CD4-positive, alpha-beta T cell treated with Interleukin-17A for 1 hour (primary cell): ENCODE measurements at places on chromosomes 6 and 20.

DNA sequence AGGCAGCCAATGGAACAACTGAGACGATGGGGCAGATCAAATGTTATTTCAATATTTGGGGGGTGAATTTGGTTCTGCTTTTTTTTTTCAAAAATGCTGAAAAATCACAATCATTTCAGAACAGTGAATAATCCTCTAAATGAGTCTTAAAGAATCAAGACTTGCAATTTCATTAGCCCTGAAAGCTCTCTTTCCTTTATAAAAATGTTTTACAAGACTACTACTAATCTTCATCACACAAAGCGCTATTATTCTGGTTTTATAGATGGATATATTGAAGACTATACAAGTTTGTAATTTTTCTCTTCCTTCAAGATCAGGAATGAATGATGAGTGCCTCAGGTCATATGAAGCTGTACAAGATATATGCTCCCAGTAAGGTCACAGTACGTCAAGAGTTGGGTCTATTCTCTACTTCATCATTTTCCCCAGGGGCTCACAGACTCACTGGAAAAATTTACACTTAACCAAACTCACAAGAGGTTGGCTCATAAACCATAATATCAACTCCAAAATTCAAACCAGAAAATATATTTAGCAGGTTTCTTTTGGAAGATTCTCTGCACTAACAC, 19.5 kb downstream of the RNF24 start:
- DNase-seq: no peak

DNA sequence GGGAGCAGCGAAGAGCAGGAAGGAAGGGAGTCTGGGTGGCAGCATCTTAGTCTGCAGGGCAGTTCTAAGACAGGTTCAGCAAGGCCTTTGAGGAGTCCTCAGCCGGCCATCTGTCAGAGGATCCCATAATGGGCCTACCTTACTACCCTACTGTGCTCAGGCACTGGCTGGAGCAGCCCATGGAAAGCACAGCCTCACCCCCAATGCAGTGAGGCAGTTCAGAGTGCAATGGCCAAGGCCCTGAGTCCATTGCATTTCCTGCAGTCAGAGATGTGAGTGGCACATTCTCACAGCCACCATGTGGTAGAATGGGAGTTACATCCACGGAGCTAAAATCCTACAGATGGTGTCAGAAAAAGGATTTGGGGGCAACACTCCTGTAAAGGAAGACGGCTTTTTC, 19.4 kb upstream of the OVOL2 start:
- no peak for DNase-seq

GRCh38 chr6:170111816-170112582, 178.9 kb downstream of the DLL1 start:
- no peak for DNase-seq

DNA sequence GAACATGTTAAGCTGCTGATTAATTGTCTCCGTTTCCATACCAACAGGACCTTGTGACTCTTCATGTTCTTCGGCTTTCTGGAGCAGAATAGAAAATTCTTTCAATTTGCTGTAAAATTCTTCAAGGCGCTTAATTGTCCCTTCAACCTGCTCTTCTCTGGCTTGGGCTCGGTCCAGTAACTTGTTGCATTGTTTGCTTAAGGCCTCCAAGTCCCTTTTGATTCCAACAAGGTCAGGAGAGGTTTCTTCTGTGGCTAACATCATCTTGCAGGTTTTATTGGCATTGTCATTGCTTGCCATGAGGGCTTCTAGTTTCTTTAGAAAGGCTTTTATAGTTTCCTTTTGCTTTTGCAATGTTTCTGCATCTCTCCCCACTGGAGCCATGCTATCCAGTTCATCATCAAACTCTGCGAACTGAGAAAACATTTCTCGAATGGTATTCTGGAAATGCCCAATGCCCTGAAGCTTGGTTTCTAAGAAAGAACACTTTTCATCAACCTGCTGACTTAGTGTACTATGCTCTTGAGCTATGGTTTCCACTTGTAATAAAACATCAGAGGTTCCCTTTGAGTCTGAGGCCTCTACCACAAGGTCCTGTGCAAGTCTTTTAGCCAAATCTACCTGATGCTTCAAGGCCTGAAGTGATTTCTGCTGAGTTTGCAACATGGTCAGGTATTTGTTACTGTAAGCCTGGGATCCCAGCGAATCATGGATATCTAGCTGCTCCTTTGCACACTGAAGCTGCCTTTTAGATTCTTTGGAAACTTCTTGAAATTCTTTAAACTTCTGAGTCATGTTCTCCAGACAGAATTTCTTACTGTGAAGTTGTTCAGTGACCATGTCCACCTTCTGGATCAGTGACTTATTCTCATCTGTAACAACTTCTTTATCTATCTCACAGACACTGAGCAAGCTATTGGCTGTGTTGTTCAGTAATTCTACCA, 90.2 kb downstream of the DST start:
- DNase-seq: no peak

DNA sequence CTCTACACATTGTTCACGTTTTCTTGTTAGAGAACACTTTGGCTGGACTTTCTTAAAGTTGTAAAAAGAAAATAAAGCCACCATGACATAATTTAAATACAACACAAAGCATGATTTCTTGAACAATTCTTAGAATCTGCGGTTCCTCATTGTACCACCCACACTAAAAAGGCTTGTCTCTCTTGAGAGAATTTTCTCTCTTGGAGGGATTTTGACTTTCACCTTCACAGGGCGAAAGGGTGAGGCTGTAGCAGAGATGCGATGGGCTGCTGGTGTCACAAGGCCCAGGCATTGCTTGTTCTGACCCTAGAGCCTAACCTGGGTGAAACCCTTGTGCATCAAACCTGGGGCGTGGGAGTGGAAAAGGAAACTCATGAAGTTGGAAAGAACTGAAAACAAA, 122.7 kb upstream of the RIPOR2 start:
- DNase-seq: no peak

DNA sequence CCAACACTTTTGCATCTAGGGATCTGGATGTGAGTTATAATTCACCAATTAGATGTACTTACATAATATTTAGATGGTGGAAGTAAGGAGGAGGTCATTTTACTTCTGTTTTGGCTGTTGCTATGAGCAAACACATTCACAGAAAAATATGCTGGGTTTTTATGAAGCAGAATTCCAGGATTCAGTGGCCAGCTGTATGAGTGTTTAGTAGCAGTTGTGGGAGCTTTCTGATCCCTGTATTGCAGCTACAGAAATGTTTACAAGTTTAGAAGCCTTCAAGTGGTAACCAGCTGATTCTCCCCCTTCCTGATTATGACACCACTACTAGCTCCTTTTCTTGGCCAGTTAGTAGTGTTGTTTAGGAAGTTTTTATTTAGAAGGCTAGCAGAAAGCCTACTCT, 177.0 kb downstream of the TENT5A start:
- no peak for DNase-seq

DNA sequence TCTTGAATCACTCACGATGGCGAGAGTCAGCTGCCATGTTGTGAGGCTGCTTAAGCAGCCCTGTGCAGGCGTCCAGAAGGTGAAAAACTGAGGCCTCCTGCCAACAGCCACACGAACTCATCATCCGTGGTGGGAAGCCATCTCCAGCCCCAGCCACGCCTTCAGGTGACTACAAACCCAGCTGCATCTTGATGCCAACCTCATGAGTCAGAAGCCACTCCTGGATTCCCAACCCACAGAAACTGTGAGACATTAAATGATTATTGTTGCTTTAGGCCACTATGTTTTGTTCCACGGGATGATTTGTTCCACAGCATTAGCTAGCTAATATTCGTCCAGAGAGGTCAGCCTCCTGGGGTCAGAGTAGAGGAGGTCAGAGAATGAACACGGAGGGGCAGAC, 80.5 kb downstream of the SNX5 start:
- no peak for DNase-seq

DNA sequence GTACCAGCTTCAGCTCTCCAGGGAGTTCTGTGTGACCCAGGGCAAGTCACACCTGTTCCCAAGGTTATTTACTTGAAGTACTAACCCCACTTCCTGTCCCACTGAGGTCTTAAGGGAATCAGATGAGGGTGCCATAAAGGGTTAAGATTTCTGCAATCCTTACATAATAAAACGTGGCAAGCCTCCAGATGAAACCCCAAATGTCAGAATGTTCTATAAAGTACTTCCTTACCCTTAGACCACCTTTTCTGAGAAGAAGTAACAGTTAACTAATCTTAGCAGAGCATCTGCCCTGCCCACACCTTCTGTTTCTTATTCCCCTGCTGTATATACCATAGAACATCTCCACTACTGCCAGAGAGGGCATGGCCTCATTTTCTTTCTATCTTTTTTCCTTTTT, 6.0 kb upstream of the AVP start:
- DNase-seq: no peak

- DNase-seq: no peak
Observed at GRCh38 chr6:7155871-7156579, 48.3 kb downstream of the RREB1 start.

DNA sequence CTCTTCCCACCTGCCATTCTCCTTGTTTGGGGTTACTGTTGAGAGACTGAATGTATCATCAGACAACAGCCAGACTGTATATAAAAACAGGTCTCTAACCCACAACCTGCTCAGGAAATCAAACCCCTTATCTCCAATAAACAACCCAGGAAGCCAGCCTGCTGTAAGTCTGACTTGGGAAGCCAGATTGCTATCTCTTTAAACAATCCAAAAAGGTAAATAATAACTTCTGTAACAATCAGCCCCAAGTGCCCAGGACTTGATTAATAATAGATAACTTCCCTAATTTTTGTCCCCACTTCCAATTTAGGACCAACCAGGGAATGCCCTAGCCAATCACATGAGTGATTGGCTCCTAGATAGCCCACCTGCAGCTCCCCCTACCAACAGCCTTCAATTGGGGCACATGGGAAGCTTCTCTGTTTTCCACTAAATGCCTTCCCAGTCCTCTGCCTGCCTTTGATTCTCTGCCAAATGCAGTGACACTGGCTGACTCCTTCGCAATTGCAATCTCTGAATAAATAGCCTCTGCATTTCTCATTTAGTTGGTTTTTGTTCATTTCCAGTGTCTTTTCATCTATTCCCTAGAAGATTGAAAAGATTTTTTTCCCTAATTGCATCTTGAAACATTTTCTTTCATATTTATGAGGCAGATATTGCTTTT, 117.1 kb upstream of the TAB2 start:
- DNase-seq: no peak

GRCh38 chr20:46682063-46682821, 7.0 kb downstream of the TP53RK start:
- DNase-seq: no peak

- no peak for DNase-seq
Observed at GRCh38 chr20:57294550-57294949, 28.1 kb upstream of the BMP7 start.

DNA sequence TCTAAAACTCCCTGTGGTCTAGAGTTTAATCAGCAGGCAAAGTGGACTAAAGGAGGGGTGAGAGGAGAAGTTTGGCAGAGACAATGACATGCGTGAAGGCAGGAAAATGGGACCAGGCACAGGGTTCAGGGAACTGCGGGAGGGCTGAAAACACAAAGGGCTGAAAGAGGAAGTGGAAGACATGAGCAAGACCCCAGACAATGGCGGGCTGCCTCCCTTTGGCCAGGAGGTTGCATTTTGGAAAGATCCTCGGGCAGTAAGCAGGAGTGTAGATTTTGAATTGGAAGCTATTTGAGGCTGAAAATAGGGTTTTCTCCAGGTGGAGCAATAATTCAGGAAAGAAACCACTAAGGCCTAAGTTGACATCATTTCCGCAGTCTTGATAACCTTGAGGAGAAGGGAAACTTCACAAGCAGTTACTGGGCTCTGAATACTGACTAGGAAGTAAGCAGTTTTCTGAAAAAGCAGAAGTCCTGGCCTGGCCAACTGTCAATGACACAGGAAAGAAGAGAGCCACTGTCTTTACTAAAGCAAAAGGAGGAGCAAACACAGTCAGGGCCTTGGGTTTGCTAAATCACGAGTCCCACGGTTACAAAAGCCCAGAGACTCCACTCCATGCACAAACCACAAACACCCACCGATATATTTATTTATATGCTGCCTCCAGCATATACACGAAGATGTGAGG, 3.4 kb downstream of the LY86 start:
- peak; percentile 19 for DNase-seq

DNA sequence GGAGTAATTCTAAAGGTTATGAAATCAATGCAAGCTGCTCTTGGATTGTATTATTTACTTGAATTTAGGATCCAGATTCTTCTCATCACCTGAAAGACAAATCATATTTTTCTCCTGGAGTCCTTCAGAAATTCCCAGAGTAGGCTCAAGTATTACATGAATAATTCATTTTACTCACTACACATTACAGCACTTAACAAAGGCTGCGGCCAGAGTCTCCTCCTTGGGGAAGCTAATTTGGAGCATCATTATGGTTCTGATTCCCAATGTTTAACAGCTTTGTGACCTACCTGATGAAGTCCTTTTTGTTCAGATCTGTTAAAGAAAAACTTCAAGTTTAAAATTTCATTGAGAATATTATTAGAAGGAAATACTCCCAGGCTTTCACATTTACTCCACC, 28.7 kb downstream of the GRIK2 start:
- no peak for DNase-seq

DNA sequence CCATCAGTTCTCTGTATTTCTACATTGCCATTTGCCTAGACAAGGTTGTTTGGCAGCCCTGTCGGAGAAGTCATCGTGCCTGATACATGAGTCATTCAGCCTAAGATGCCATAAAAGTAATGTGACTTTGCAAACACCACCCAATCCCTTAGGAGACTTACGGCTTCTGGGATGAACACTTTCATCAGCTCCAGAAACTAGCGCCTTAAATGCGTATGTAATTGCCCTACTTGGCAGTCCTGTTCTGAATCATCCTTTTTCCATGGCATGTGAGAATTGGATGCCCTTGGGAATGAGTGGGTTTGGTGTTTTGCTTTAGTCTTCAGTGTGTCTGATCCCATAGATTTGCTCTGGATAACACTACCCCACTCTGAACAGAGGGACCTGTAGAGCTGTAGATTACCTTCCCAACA, 158.5 kb downstream of the SASH1 start:
- no peak for DNase-seq

- DNase-seq: no peak
Observed at GRCh38 chr6:170429450-170429849, 122.9 kb downstream of the FAM120B start.

GRCh38 chr6:39876111-39876510, 58.2 kb downstream of the MOCS1 start:
- DNase-seq: no peak

- no peak for DNase-seq
Observed at GRCh38 chr6:128465368-128466343, 54.7 kb downstream of the PTPRK start.

GRCh38 chr6:340186-340955, 48.1 kb downstream of the DUSP22 start:
- no peak for DNase-seq

- DNase-seq: no peak
Observed at GRCh38 chr6:170223718-170224693, 66.9 kb downstream of the DLL1 start.
